Occipital lobe (tissue), 3 donors: ENCODE measurements at places on chromosomes 11 and 22.

DNA sequence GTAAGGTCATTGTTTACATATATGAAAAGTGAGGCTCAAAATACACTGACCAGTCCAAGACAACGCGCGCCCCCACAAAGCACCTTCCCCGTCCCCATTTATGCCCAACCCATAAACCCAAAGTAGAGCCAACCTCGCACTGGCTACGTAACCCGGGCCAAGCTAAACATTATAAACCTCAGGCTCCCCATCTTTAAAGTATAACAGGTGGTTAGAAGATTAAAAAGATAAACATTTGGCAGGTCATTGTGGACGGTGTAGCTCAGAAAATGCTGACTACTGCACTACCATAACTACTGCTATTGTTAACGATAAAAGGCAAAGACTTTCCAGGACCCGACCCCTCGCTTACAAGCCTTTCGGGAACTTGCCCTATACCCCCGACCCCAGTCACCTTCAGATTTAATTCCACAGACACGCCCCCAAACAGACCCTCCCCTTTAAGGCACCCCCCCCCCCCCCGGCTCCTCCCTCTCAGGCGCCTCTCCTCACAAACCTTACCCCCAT lies 470 bp downstream of the NUMA1 start:
- DNase-seq, result no peak

- no peak for DNase-seq
Observed at GRCh38 chr11:113384551-113384950, 3.0 kb upstream of the ANKK1 start.

DNA sequence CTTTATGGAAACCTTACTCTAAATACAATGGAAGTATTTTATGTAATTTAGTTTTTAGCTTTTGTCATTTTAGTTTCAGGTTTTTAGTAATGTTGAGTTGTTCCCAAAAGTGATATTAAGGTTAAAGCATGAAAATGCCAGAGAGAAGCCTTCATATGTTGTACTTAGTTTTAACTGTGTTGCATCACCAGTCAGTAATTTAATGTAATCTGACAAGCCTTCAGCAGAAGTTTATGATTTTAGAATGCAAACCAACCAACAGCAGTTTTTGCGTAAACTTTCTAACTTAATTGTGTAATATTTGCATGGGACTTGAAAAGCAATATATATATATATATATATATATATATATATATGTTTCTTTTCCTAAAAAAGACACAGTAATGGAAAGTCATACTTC lies 110.6 kb downstream of the MSANTD4 start:
- no peak for DNase-seq

DNA sequence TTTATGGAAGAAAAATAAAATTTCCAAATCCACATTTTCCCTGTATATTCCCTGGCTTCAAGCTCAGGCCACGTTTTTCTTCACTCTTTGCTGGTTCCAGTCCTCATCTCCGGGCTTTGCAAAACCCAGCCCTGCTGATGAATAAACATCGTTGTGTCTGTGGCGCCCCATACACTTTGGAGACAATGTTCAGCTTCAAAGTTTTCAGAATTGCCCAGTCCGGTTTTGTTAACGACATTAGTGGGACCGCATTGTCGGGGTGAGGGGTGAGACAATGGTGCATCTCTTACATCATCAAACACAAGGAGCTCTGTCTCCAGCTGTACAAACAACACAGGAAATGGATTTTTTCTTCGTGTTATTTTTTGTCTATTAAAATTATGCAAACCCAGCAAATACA lies 53.4 kb upstream of the HTATIP2 start:
- peak; percentile 45 for DNase-seq

DNA sequence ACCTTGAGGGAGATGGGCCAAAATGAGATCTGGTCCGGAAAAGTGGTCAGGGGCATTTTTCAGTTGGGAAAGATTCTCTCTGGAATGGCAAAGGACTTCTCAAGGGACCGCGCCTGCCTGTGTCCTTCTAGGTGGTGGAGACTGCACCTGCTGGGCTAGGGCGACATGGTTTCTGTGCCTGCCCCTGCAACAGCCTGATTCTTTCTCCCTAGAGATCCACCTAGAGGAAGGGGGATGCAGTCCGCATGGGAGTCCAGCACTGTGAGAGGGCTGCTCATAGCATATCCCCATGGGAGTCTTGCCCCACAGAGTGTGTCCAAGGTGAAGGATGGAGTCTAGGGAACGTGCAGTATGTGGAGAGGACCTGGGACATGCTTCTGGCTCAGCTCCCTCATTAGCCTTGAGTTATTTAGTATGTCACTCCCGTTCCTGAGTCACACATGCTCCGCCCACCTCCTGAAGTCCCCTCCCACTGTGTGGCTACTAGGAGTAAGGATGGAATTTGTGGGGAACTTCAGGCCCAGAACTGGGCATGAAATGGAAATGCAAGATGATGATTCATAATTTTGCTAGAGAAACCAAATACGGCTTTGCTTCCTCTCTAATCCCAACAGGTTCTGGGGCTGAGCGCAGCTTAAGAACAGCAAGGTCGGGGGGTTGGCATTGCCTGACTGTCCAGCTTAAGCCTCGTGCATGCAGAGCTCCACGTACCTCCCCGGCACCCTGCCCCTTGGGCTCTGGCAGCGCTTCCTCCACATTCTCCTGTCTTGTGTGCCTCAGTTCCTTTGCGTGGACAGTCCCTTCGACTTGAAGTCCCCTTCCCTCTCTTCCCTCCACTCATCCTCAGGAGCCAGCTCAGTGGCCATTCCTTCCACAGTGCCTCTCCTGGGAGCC lies 35.0 kb downstream of the GRIK4 start:
- peak; percentile 36 for DNase-seq

GRCh38 chr22:49543876-49544275 lies 283.8 kb downstream of the BRD1 start:
- DNase-seq, result no peak

- no peak for DNase-seq
Observed at GRCh38 chr11:111725621-111726020, 40.6 kb downstream of the PPP2R1B start.

DNA sequence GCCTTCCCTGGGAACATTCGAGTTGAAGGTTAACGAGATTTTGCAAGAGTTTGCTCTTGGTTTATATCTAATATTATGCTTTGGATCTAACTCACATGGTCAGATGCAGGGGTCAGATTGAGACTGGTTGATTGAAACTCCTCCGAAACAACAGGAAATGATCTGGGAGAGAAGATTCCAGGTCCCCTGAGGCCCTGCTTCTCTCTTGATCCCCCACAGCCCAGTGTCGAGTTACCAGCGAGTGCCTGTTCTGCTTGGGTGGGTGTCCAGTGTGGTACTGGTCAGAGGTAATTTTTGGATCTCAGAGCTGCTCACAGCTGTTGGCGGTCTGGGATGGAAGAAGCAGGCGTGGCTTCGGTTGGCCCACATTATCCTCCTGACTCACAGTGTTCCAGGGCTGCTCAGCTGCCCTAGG lies 9.2 kb downstream of the FBLN1 start:
- DNase-seq, result no peak

- DNase-seq, result no peak
Observed at GRCh38 chr11:11422411-11423128, 69.5 kb upstream of the CSNK2A3 start.

DNA sequence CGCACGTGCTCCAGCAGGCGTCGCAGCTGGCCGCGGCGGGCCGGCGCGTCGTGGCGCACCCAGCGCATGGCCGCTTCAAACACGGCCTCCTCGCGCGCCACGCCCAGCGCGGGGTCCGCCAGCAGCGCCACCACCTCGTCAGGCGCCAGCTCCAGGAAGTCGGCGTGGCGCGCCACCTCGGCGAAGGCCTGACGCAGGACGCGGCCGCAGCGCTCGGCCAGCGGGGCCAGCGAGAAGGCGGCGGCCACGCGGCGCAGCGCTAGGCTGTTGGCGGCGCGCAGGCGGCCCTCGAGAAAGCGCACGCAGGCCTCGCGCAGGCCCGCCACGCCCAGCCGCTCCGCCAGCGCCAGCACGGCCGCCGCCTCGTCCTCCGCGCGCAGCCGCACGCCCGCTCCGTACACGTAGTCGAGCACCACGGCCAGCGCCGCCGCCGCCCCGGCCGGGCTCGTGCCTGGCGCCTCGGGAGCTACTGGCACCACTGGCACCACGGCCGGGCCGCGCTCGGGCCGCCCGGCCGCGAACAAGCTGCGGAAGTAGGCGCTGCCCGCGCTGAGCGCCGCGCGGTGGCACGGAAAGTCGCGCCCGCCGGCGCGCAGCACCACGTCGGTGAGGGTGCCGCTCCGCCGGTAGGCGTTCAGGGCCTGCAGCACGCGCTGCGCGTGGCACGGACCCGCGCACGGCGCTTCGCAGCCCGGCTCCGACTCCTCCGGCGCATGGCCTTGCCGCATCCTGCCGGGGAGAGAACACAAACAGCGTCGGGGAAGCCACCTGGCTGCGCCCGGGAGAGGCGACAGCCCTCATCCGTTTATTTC lies 2.9 kb downstream of the KLHL35 start:
- no peak for DNase-seq
